ENCODE measurements at places on chromosomes 6 and 20.

- DNase-seq, result no peak
Measured at GRCh38 chr6:54087721-54088120, 23.5 kb upstream of the MLIP start.

GRCh38 chr6:33702345-33702977 lies 9.0 kb downstream of the UQCC2 start:
- DNase-seq, result no peak

- no peak for DNase-seq
Measured at GRCh38 chr6:96466147-96466863, 55.3 kb upstream of the UFL1 start.

DNA sequence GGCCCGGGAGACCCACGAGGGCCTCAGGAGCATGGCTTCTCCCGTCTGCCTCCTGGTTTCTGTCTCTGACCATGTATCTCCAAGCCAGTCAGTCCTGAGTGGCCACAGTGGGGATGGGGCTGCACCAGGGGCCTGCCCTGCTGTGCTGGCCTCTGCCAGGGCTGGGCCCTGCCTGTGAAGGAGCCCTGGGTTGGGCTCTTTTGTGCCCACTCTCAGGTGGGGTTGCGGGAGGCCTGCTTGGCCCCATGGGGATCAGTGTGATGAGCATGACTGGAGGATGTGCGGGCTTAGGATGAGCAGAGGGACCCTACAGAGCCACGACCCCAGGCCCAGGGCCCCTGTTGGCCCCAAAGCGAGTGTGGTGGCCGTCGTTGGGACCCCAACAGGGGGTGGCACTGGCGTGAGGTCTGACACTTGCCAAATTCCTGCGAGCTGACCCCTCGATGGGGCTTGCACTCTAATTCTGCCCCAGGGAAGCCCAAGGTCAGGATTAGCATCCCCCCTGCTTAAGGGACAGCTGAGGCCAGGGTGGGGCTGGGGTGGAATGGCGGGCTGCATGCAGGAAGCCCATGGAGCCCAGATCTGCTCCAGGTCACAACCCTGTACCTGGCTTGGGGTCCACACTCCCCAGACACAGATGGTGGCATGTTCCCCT lies 90.0 kb upstream of the BHLHE23 start:
- DNase-seq, result peak; percentile 9

GRCh38 chr20:63891061-63892002 lies 3.6 kb upstream of the DNAJC5 start:
- DNase-seq, result no peak
